NCI-H748 treated with DMSO at 0.1 percent for 48 hours (cell line): ENCODE measurements at places on chromosomes 1 and 21.
A peak's percentile ranks its signal among the peaks of the same experiment; 100 is the strongest.

DNA sequence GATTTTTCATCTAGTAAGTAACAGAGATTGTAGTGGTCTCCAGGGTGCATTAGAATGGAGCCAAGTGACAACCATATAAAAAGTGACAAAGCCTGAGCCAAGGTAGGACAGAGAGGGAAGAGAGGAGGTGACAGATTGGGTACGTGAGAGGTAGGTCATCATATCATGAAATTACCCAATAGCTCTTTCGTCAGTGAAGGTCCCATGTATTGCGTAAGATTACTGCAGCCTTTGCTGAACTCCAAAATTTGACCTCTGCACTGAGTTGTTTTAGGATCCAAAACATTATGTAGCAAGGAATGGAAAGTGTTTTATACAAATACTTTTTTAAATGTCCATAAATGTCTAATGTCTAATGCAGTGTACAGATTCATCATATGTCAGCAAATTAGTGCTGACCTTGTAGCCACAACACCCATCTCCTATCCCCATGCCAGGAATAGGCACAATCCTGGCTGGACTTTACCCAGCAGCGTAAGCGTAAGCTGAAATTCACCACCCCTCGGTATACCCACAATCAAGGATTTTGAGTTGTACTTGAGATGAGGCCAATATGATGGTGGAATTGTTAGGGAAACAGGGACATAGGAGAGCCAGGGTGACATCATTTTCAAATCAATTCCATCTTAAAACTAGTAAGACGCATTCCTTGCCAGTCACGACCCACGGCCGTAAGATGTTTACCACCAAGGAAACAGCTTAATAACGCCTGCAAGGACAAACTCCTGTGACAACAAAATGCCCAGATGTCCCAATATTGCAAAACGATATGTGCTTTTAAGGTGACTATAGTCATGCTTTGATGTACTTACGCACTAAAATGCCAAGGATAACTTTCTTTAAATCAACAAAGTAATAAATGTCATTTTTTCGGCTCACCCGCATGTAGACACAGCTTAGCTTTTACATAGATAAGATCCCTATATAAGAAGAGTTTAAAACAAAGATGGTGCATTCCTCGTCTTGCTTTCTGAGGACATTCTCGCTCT lies 38.1 kb upstream of the GREM2 start:
- no peak for DNase-seq

- no peak for DNase-seq
Observed at GRCh38 chr1:17579951-17580939, 40.7 kb downstream of the ARHGEF10L start.

- DNase-seq, result no peak
Observed at GRCh38 chr1:243490748-243491686, 235.2 kb downstream of the SDCCAG8 start.

- peak; percentile 38 for DNase-seq
Observed at GRCh38 chr1:107480548-107481415, 339.9 kb downstream of the NTNG1 start.

DNA sequence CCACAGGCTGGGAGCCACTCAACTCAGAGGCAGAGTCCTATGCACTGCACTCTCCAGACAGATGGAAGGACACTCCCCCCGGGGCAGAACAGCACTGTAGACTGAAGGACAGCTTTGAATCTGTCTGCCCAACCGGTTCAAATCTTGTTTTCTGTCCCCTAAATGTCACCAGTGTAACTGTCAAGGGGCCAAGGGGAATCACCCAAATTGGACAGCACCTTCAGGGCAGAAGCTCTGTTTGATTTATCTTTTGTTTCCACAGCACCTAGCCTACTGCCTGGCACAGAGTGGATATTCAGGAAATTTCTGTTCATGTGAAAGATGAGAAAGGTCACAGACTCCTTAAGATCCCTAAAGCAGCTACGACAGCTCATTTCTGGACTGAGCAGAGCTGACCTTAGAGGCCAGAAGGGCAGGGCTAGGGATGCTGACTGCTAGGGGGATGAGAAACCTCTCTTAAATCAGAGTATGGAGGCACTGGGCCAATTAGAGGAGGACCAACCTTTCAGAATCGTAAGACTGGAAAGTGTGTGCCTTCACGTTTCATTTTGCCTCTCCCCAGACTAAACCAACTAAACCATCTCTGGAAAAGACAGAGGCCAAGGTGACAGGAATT lies 41.0 kb downstream of the ITPKB start:
- no peak for DNase-seq

DNA sequence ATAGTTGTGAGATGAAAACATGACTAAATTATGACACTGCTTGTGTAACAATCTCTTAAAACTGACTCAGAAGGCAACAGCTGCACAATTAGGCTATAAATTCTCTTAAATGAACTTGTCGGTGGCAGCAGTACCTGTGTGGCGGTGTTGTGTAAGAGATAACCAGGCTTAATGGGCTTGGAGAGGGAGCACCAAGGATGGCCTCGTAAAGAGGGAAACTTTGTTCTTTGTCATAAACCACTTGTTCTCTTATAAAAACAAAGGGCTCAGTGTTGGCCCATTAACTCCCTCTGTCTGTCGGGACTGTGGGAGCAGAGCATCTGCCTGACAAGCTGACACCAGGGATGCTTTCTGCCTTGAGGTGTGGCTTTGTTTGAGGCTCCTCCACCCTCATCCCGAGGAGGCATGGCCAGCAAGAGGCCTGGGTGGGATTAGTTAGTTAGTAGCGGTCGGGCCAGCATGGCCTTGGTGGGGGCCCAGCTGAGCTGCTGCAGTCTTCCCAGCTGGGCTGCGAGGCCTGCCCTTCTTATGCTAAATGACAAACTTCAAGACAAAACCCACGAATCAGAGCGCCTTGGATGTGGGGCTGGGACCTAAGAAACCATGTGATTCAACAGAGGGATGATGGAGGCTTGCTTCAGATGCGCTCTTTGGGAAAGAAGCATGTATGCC lies 171.4 kb downstream of the CAMTA1 start:
- peak; percentile 54 for DNase-seq

GRCh38 chr1:165823552-165824268 lies 3.7 kb upstream of the UCK2 start:
- DNase-seq, result no peak
